T follicular helper cell (primary cell): ENCODE measurements at places on chromosomes 5 and 9.

- DNase-seq, result no peak
Observed at GRCh38 chr5:176850371-176851245, 40.2 kb downstream of the UNC5A start.

DNA sequence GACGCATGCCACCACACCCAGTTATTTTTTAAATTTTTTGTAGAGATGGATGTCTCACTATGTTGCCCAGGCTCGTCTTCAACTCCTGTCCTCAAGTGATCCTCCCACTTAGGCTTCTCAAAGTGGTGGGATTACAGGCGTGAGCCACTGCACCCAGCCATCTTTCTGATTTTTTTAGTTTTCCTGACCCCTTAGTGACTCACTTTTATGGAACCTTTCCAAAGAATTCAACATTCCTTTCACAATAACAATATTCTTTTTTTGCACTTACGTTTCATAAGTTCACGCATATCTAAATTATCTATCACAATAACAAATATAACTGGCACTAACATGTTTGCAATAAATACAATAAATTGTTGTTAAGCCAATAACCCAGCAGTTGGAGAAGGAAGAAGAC lies 8.5 kb downstream of the ELOVL7 start:
- DNase-seq, result no peak

DNA sequence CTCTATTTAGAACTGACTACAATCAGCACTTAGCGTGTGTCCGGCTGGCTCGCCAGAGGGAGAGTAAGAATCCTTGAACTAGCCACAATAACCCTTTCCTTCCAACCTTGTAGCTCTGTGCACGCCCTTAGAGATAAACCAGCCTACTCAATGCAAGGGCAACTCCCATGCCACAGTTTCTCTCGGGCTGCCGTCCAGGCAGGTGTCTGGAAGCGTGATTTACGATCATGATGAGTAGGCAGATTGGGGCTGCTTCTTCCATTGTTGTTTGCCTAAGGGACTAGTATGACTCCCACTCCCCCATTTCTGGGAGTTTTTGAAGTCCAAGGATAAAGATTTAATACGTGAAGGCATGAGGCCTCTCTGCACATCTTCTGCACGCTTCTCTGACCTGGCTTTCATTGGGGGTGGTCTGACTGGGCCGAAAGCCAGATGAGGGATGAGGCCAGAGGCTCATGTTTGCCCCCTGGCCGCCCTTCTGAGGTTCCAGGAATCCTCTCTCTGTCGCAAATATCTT lies 134.0 kb upstream of the MYO10 start:
- no peak for DNase-seq

- DNase-seq, result no peak
Observed at GRCh38 chr5:55702598-55703345, 9.4 kb downstream of the SLC38A9 start.

DNA sequence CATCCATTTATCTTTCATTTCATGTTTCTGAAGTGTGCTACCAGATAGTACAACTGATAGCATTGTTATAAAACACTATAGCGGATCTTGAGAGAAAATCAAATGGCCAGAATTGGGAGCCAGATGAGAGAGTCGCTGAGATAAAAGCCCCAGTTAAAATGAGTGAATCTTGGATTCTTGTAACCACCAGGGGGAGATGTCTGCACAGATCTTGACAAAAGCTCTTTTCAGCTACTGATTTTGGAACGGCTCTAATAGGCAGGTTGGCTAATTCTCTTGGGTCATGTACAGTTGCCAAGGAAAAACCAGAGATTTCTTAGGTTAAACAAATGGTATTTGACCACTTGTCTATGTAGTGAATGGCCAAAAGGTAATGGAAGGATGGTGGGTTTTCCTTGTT lies 21.7 kb downstream of the F2RL2 start:
- DNase-seq, result no peak

DNA sequence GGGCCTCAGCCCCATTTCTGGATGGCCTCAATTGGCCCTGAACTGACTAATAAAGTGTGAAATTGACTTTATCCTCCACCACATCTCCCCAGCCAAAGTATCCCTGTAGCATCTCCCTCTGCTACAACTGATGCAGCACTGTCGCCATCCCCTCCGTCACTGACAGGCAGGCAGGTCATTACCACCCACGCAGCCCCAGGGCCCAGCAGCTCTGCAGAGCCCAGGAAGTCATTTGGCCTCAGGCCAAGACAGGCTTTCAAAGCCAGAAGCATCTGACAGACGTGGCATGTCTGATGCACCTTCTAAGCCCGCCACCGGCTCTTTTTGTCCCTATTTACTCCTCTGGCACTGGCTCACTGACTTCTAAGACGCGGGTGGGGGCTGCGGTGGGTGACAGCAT lies 65.3 kb downstream of the ARHGEF37 start:
- peak; percentile 10 for DNase-seq

- DNase-seq, result no peak
Observed at GRCh38 chr5:123398058-123398733, 25.0 kb downstream of the CEP120 start.

DNA sequence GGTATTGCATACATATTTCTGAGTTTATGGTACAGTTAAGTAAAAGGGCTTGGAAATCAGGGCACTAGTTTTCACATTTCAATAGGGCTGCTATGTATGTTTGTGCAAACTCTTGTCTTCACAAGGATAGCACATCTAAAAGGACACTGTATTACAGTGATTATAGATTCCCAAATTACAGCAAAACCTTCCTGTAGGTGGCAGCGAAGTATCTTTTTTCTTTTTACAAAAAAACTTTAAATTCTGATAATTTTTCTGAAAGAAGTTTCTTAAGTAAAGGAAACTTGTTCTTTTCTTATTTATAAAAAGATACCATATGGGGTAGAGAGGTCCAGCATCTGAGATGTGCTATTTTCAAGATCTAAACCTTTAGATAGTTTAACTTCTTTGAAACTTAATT lies 337.8 kb downstream of the PTPRD start:
- no peak for DNase-seq

DNA sequence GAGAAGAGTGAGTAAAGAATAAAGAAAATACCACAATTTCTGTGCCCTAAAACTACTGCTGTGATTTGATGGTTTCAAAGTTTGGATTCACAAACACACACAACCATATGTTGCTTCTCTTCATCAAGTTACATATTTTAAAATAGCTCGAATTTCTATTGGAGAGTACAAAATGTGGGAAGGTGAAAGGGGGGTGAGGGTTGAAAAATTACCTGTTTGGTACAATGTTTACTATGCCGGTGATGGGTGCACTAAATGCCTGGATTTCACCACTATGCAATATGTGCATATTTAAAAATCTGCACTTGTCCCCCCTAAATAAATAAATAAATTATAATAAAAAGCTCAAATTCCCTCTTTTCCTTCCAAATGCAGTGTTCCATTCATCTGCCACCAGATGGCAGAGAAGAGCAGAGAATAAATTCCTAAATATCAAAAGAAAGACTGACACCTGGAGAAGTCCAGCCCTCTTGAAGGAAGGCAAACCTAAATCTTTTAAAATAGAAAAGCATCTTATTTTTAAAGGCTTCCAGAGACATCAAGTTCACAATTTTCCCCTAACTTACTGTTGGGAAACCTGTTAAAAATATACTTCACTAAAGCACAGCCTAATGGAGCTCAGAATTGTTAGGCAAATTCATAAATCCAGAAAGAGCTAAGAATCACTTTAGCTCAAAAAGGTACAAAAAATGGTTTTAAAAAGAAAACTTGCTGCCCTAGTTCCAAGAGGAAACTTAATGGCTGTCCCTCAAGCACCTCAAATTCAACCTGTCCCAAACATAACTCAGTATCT lies 24.8 kb upstream of the HNRNPA0 start:
- DNase-seq, result no peak

GRCh38 chr9:75892216-75892911 lies 1.9 kb downstream of the PCSK5 start:
- DNase-seq, result no peak

GRCh38 chr9:84070590-84070989 lies 90.0 kb downstream of the RMI1 start:
- no peak for DNase-seq

GRCh38 chr5:123916345-123917121 lies 404.6 kb downstream of the CSNK1G3 start:
- DNase-seq, result no peak

GRCh38 chr5:38557308-38557710 lies 863 bp upstream of the LIFR start:
- no peak for DNase-seq

GRCh38 chr9:106945727-106946660 lies 83.0 kb downstream of the ZNF462 start:
- no peak for DNase-seq

DNA sequence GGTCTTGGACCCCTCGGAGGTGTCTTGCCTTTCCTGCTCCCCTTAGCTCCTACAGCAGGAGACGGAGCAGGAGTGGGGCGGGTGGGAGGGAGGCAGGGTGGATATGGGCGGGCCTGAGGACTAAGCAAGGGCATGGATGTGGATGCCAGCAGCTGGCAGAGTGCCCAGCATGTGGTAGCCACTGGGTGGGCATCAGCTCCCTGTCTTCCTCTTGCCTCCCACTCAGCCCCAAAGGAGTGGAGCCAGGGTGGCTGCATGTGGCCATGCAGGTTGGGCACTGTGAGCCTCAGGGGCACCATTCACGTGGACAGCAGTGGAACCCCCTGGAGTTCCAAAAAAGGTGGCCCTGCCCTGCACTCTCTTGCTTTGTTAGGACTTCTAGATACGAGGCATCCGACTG lies 90.1 kb upstream of the TBCA start:
- DNase-seq, result no peak

- DNase-seq, result no peak
Observed at GRCh38 chr5:179699616-179700237, 960 bp downstream of the CANX start.

GRCh38 chr5:176296-176823 lies 14.9 kb upstream of the LRRC14B start:
- no peak for DNase-seq

DNA sequence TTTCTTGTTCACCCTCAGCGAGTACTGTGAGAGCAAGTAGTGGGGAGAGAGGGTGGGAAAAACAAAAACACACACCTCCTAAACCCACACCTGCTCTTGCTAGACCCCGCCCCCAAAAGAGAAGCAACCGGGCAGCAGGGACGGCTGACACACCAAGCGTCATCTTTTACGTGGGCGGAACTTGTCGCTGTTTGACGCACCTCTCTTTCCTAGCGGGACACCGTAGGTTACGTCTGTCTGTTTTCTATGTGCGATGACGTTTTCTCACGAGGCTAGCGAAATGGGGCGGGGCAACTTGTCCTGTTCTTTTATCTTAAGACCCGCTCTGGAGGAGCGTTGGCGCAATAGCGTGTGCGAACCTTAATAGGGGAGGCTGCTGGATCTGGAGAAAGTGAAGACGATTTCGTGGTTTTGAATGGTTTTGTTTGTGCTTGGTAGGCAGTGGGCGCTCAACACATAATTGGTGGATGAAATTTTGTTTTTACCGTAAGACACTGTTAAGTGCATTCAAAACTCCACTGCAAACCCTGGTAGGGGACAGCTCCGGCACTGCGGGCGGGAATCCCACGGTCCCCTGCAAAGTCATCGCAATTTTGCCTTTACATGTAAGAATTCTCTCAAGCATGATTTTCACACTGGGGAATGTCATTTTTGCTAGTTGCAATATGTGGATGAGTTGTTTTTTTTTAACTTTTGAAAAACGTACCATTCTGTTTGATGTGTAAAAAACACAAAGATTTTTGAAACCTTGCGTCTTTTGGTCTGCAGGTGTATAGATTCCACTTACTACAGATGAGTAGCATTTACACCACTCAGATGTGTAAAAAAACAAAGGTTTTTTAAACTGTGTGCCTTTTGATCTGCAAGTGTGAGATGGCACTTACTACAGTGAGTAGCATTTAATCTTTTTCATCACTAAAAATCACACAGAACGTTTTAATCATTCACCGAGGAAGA lies 631 bp upstream of the C9orf72 start:
- peak; percentile 96 for DNase-seq

GRCh38 chr5:18370531-18370930 lies 736.3 kb downstream of the TAF11L14 start:
- no peak for DNase-seq

DNA sequence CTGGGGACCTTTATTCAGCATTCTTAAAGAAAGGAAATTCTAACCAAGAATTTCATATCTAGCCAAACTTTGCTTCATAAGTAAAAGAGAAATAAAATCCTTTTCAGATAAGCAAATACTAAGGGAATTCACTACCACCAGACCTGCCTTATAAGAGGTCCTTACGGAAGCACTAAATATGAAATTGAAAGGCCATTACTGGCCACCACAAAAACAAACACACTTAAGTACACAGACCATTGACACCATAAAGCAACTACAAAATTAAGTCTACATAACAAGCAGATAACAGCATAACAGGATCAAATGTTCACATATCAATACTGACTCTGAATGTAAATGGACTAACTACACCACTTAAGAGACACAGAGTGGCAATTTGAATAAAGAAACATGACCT lies 361.4 kb upstream of the POU5F2 start:
- DNase-seq, result no peak

DNA sequence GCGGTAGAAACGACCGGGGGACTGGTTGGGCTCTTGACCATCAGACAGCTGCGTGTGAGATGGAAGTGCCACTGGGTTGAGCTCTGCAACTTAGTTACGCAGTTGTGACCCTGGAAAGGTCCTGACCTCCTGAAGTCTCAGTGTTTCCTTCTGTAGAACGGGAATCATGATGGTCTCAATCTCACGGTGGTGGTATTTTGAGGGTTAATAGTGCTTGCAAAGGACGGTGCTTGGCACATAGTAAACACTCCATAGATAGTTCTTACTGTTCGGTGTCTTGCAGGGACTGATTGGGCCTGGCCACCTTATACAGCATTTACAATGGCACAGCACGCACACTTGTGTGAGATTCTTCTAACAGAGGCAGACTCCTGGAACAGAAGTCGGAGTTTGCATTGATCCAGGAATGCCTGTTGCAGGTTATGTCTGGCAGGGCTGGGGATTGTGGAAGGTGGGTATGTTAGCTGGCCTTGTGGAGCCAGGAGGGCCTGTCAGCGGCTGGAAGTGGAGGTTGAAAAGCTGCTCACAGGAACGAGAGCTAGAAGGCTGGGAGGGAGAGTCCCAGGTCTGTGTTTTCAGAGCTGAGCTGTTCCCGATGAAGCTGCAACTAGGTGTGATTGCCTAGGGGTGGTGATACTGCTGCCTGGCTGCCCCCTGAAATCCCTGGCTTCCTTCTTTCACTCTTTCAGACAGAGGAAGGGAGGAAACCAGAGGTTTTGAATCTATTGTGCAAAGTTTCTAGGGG lies 962 bp upstream of the TXN start:
- no peak for DNase-seq

- DNase-seq, result no peak
Observed at GRCh38 chr5:90944116-90944515, 385.5 kb downstream of the ADGRV1 start.

- DNase-seq, result no peak
Observed at GRCh38 chr5:98514215-98514614, 259.2 kb upstream of the RGMB start.

GRCh38 chr5:170434966-170435605 lies 45.9 kb upstream of the KCNMB1 start:
- peak; percentile 20 for DNase-seq
